ENCODE measurements at places on chromosomes 7 and 10.

DNA sequence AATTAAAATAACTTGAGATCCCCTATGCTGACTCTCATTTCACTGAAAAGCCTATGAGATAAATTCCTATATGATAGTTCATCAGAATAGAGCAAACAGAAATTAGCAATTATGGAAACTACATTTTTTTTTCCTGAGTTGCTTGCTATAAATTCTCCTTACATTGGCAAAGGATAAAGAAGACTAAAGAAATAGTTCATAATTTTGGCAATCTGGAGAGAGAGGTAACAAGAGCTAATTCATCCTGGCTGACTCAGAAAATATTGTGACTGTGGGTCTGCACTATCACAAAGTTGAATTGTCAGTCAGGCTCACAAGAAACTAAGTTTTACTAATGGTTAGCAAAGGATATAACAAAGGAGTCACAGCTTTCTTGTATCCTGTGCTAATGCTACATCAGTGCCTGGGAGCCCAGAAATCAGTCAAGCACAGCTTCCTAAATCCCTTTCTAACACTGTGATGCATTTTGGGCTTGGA, 483.0 kb downstream of the MAGI2 start:
- DNase-seq, result no peak

GRCh38 chr10:63164166-63164623, 31.1 kb downstream of the NRBF2 start:
- DNase-seq, result no peak

- DNase-seq, result no peak
Measured at GRCh38 chr7:17380736-17381662, 82.5 kb downstream of the AHR start.

- no peak for DNase-seq
Measured at GRCh38 chr7:102841290-102841689, 71.5 kb upstream of the LRRC17 start.

- DNase-seq, result peak; percentile 52
Measured at GRCh38 chr7:107180378-107180777, 11.6 kb downstream of the HBP1 start.

DNA sequence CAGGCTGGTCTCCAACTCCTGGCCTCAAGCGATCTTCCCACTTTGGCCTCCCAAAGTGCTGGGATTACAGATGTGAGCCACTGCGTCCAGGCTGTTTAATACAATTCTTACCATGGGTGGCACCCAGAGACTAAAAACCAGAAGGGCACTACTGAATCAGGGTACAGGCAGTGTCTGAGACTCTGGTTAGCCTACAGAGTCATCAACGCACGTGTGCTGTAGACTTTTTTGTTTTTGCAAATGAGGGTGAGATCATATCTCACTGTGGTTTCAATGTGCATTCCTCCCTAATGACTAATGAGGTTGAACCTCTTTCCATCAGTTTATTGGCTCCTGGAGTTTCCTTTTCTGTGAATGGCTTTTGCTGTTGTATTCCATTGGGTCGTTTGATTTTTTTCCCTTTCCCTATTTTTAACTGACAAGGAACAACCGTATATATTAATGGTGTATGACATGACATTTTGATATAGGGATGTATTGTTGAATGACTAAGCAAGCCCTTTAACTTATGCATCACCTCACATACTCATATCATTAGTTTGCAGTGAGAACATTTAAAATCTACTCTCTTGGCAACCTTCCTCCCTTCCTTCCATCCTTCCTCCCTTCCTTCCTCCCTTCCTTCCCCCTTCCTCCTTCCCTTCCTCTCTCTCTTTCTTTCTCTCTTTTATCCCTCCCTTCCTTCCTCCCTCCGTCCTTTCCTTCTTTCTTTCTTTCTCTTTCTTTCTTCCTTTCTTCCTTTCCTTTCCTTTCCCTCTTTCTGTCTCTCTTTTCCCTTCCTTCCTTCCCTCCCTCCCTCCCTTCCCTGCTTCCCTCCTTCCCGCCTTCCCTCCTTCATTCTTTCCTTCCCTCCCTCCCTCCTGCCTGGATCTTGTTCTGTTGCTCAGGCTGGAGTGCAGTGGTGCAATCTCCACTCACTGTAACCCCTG, 9.3 kb upstream of the TMEM270 start:
- no peak for DNase-seq

- no peak for DNase-seq
Measured at GRCh38 chr10:27450225-27450624, 53.9 kb upstream of the RAB18 start.

DNA sequence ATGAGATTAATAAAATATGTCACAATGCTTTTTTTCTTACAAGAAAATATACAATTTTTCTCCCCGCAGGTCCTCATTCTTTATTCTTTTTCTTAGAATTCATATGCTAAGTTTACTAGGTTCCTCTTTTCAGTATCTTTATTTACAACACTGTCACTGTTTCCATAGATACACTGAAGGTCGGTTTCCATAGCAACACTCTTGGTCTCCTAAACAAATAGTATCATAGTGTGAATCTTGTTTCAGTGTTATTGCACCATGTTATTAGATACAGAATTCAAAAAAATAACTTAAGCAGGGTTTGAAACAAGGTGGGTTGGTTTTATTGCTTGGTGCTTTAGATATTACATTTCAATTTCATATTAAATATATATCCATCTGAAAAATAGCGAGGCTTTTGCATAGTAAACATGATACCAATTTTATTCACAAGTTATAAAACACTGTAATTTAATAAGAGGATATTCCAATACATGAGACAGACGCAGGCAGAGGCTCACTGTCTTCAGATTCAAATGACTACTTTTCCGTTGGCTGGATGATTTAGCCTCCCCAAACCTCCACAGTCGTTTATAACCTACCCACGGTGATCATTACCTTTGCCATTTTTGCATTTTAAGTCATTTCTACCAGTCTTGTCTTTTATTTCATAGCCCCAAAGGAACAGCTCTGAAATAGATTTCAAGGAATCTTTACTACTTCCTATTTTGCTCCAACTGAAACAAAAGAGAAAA, 88.9 kb upstream of the KLF6 start:
- no peak for DNase-seq

Measured in stimulated activated CD4-positive, alpha-beta T cell treated with anti-CD3 and anti-CD28 coated beads, Interleukin-1b, Interleukin-23, amount 100 ng/mL, for 1 hour (primary cell).